ENCODE measurements at places on chromosomes 6 and 20. TPM values are rescaled to one million over a fixed set of nuclear protein-coding genes. Genes with fewer than 3 reads are reported as not detected.

- DNase-seq: no peak
These were observed 525.1 kb downstream of the CDH26 start for GRCh38 chr20:60483371-60483770.

The RFX6 gene
- not detected for total RNA-seq

- DNase-seq: no peak
These were observed 156.1 kb downstream of the SLC35B3 start for GRCh38 chr6:8279041-8279805.

- no peak for DNase-seq
These were observed 10.9 kb upstream of the GCM1 start for GRCh38 chr6:53159558-53159957.

DNA sequence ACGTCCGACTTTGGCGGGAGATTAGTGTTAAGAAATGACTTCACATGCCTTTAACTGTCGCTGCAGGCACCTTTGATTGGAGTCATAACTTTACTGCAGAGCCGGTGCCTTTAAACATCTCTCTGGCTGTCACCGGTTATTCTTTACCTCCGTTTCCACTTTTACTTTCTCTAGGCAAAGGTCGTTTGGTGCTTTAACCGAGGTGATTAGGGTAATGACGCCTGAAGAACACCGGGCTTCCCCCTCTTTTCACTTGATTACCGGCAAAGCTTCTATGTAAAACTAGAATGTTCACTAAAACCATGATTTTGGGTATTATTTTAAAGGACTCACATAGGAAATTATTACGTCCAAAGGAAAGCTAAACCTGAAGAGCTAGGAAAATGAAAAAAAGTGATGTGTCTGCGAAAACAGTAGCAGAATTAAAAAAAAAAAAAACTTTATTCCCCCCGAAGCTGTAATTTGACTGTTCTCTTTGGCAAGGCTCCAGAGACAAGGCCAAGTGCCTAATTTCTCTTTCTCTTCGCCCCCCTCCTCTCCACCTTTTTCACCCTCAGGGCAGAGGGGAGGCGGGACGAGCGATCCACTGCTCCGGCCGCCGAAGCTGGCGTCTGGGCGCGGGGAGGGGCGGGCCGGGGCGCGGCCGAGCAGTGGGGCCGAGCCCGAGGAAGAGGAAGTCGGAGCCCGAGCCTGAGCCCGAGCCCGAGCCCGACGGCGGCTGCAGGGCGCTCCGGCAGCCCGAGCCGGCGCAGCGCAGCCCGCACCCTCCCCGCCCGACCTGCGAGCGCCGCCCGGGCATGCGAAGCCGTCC, at the start of gene PLEKHG1:
Gene PLEKHG1, plus strand, starts transcription at position 687 of the 811 bp plus-strand sequence. CDS start 133,797 bp downstream, outside the sequence.
- DNase-seq: peak; percentile 81

DNA sequence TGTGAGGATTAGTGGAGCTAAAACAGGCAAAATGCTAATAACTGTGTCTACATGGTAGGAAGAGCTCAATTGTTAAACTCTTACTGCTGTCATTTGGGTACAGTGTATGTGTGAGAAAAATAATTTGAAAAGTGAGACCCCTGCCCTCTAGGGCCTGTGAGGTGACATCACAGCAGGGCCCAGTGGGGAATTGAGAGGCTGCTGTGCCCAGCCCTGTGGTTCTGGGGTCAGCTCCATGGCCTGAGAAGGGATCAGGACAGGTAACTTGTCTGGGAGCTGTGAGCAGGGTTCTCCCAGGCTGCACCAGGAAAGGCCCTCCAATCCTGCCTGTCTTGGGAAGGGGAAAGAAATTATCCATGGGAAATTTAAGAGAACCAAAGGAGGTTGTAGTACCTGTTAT, 1.3 kb downstream of the SIRPB1 start:
- no peak for DNase-seq

GRCh38 chr20:35263532-35264341, 14.2 kb downstream of the MMP24OS start:
- no peak for DNase-seq

GRCh38 chr6:71090217-71090616, 133.4 kb upstream of the B3GAT2 start:
- DNase-seq: no peak

The GSTA4 gene
- 51.9 TPM for total RNA-seq

DNA sequence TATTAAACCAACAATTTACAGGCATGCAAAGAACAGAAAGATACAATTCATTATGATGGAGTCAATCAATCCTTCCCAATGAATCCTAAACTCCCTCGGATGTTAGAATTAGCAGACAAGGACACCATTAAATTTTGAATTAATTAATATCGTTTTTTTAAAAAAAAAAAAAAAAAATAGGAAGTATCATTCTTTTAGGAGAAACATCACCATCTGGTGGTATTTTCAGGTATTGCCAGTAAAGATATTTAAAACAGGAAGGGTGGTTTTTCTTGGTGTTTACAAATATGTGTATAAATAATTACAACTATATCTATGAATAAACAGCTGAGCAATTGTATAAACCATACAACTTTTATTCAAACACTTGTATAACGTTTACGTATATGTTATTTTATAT, 564.4 kb downstream of the HAO1 start:
- DNase-seq: peak; percentile 17

The THBD gene
- total RNA-seq: 26.6 TPM

The ISM1 gene
- 7.6 TPM for total RNA-seq

The KLHDC3 gene
- 249 TPM for total RNA-seq

DNA sequence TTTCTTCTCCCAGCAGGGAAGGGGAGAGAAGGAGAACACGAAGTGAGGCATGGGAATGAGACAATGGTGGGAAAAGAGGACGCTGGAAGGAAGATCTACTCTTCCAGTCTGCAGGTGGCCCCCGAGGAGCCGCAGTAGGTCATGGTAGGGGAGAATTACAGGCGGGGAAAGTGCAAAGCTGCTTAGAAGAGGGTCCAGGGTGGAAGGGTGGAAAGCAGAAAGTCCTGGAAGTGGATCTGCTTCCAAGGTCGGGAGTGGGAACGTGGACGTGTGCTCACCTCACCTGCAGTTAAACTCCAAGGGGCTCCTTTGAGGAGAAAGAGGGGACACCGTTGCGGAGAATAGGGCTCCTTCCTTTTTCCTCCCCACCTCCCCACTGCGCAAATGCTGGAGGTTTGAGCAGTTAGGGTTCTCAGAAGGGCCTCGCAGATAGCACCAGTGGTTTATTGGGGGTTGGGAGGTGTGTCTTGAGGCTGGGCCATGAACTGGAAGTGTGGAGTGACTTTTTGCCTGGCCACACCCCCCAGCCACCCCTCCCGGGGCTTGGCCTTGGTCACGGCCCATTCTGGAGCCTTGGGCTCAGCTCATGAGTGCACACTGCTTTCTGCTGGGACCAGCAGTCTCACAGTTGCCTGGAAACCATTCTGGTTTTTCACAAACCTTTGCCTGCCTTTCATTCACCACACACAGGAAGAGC, 100.4 kb upstream of the MLN start:
- peak; percentile 24 for DNase-seq

The DAAM2 gene
- total RNA-seq: 37.2 TPM

DNA sequence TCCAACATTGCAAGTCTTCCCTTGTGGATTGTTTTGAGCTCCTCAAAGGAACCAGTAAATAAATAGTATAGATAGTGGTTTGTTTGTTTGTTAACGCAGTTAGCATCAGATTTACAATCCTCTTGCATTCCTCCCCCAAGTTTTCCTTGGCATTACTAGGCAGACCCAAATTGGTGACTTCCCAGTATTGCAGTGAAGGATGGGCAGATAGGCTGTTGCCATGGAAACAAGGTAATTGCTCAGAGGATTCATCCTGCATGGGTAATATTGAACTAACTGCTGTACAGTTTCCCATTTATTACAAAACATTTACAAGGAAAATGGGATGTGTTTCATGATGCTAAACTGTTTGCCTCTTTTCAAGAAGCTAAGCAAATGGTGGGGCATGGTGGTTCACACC, 477.2 kb downstream of the EPM2A start:
- no peak for DNase-seq

DNA sequence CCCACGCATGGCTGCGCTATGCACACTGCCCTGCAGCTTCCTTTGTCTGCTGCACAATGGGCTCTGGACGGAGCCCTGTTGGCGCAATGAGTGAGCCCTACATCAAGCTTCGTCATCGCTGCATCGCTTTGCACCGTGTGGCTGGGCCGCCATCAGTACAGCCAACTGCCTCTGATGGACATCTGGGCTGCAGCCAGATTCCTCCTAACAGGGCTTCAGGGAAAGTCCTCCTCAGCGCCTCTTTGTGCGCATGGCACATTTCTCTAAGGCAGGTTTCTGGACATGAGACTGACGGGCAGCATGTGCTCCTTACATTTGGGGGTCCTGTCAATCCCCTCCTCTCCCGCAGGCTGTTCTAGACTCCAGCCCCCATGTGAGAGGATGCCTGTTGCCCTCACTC, 29.7 kb upstream of the ANGPT4 start:
- DNase-seq: no peak
